ENCODE measurements at places on chromosomes 16 and 17.

DNA sequence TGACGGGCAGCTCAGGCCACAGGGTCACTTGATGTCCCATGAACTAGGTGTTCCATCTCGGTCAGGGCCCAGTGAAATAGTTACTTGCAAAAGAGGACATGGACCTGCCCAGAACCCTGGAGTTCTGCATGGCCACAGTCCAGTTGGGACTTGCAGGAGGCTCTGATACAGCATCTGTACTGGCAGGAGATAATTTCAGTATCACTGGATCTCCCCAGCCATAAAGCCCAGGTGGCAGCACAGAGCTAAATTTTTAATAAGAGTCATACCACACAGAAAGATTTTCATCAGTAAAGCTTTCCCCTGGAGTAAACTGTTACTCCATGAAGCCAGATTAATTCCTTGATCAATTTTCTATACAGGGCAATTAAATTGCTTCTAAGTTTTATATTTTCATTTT lies 18.0 kb upstream of the SLC16A5 start:
- H3K4me3 ChIP-seq = no peak overlapping the region
- peaks cover 4% of the 10 kb centered on the region for H3K36me3 ChIP-seq
- H3K27me3 ChIP-seq = no peaks in the 10 kb centered on the region
- no peak for DNase-seq

- no peak overlapping the region for H3K4me3 ChIP-seq
- H3K27me3 ChIP-seq = no peaks in the 10 kb centered on the region
- DNase-seq = no peak
- no peaks in the 10 kb centered on the region for H3K4me1 ChIP-seq
Measured at GRCh38 chr16:27355610-27356009, 41.8 kb downstream of the IL4R start.

DNA sequence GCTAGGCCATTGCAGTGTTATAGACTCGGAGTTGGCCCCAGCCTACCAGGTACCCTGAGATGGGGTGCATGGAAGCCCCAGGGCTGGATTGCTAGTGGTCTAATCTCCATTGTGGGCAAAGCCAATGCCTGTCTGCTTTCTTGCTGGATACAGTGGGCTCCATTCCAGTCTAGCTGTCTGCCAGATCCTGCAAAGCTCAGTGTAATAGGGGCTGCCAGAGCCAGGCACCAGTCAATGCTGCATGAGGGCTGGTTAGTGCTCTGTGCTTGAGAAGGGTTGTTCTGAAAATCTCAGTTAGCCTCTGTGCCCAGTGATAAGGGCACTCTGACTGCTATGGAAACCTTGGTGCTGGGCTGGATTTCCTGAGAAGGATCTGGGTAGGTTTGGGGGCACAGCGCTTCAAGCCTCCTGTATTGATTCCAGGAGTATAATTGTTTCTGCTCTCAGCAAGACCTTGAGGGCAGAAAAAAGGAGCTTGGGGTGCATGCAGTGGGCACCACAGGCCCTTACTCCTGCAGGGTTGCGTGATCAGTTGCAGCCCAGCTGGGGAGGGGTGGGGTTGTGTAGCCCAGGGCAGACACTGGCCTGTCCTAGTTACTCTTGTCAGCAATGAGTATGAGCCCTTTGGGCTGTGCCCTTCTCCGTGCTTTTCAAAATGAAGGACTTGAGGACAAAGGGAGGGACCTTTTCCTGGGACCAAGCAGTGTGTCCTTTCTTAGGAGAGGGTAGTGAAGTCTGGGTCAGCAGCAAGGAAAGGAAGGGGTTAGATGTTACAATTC lies 19.0 kb downstream of the SMPD3 start:
- no peaks in the 10 kb centered on the region for H3K4me1 ChIP-seq
- peak; percentile 4 for DNase-seq
- H3K27me3 ChIP-seq = no peaks in the 10 kb centered on the region
- no peak overlapping the region for H3K4me3 ChIP-seq
- no peak overlapping the region for H3K27ac ChIP-seq

DNA sequence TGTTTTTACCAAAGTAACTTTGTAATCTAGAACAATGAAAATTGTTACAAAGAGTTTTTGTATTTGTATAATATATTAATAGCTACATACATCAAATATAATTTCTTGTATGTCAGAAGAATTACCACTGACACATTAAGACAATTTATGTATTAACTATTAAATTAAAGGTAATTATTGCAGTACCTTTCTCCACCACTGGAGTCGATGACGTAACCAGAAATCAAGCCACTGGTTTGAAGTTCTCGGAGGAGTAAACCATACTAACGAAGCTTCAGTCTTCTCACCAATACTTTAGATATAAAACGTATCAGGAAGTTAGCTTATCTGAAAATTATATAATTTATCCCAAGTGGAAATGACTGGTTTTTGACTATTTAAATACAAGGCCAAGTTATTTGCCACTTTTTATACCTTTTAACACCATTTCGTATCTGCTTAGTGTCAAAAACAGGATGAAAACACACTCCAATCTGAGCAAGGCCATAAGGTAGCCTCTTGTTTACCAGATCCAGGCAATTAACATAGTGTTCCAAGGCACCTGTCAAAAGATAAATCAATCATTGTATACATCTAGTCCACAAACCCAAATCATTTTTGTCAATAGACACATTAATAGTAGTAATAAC lies 4.3 kb downstream of the POLG2 start:
- no peaks in the 10 kb centered on the region for H3K27me3 ChIP-seq
- H3K27ac ChIP-seq = no peak overlapping the region
- H3K4me1 ChIP-seq = peaks cover 56% of the 10 kb centered on the region
- H3K36me3 ChIP-seq = peaks cover 49% of the 10 kb centered on the region

- no peak overlapping the region for H3K4me3 ChIP-seq
- DNase-seq = no peak
- H3K4me1 ChIP-seq = peaks cover 12% of the 10 kb centered on the region
- H3K27me3 ChIP-seq = no peaks in the 10 kb centered on the region
- H3K27ac ChIP-seq = no peak overlapping the region
Measured at GRCh38 chr17:35046740-35047283, 16.7 kb downstream of the RFFL start.

DNA sequence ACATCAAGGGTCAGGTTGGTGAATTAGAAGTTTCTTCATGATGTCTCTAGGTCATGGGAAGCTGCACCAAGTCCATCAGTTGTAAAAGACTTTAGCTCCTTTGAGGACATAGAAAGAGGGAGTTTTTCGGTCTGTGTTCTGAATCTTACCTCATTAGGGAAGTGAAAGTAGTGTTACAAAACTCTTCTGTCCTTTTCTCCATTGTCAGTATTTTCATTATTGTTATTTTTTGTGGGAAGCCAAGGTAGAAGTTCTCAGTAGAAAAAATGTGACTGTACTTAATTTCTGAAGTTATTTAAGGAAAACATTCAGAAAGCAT lies 24.2 kb downstream of the MAP3K3 start:
- no peak for DNase-seq
- H3K36me3 ChIP-seq = no peaks in the 10 kb centered on the region
- H3K27ac ChIP-seq = peak overlapping the region; percentile 82
- H3K4me1 ChIP-seq = peaks cover 97% of the 10 kb centered on the region

DNA sequence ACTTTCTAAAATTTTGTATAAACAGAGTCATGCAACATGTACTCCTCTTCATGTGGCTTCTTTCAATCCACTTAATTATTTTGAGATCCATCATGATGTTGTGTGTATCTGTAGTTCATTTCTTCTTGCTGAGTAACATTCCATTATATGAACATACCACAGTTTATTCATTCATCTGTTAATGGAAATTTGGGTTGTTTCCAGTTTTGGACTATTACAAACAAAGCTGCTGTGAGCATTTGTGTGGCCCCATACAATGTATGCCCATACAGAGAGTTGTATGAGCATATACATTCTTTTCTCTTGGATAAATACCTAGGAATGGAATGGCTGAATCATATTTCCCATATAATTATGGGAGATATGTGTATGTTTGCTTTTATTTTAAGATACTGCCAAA lies 85.6 kb downstream of the CLEC16A start:
- no peaks in the 10 kb centered on the region for H3K27me3 ChIP-seq
- peaks cover 5% of the 10 kb centered on the region for H3K4me1 ChIP-seq
- H3K36me3 ChIP-seq = no peaks in the 10 kb centered on the region

- no peaks in the 10 kb centered on the region for H3K27me3 ChIP-seq
- H3K4me1 ChIP-seq = peaks cover 17% of the 10 kb centered on the region
- no peaks in the 10 kb centered on the region for H3K36me3 ChIP-seq
- no peak overlapping the region for H3K27ac ChIP-seq
Measured at GRCh38 chr17:46947216-46947615, 24.3 kb downstream of the GOSR2 start.

DNA sequence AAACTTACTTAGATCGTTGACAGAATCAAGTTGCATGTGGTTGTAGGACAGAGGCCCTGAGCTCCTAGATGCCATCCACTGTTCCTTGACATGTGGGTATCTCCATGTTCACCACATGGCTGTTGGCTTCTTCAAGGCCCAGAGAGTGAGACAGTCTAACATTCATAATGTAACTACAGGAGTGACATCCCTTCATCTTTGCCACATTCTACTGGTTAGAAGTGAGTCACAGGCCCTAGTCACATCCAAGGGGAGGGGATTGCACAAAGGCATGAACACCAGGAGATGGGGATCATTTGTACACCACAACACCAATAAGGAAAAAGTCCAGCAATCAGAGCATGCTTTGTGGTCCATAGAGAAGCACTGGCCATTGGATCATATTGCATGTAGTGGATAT lies 56.6 kb downstream of the WSCD1 start:
- no peaks in the 10 kb centered on the region for H3K27me3 ChIP-seq
- H3K4me3 ChIP-seq = no peak overlapping the region
- H3K4me1 ChIP-seq = no peaks in the 10 kb centered on the region
- H3K36me3 ChIP-seq = no peaks in the 10 kb centered on the region
- H3K27ac ChIP-seq = no peak overlapping the region

DNA sequence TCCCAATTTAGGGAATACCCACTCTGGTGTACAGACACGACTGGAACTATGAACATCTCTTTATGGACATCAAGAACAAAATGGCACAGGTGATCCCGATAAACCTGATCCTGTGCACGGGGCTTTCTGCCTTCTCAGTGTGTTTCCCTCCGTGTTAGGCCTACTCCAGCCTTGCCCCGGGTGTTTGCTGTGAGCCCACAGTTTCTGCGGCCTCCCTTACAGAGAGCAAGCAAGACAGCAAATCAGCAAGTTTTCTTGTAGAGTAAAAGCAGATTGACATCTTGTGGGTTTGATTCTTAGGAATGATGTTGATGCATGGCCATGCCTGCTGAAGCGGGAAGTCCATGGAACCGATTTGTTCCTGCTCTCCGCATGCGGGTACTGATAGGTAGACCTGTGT lies 26.4 kb upstream of the ENDOV start:
- no peak overlapping the region for H3K27ac ChIP-seq
- DNase-seq = no peak
- no peak overlapping the region for H3K4me3 ChIP-seq
- no peaks in the 10 kb centered on the region for H3K27me3 ChIP-seq
- H3K4me1 ChIP-seq = no peaks in the 10 kb centered on the region

GRCh38 chr16:53752560-53752959 lies 48.6 kb downstream of the FTO start:
- H3K27ac ChIP-seq = no peak overlapping the region
- H3K4me1 ChIP-seq = peaks cover 2% of the 10 kb centered on the region
- H3K27me3 ChIP-seq = no peaks in the 10 kb centered on the region
- DNase-seq = no peak

GRCh38 chr17:17186051-17186450 lies 20.1 kb downstream of the PLD6 start:
- peaks cover 62% of the 10 kb centered on the region for H3K36me3 ChIP-seq
- peak overlapping the region; percentile 56 for H3K27ac ChIP-seq
- no peaks in the 10 kb centered on the region for H3K27me3 ChIP-seq
- peaks cover 48% of the 10 kb centered on the region for H3K4me1 ChIP-seq
- no peak overlapping the region for H3K4me3 ChIP-seq
- no peak for DNase-seq

- H3K36me3 ChIP-seq = no peaks in the 10 kb centered on the region
- H3K27me3 ChIP-seq = peaks cover 51% of the 10 kb centered on the region
- peak; percentile 98 for DNase-seq
- H3K4me3 ChIP-seq = peak within 1 kb of the TSS; percentile 68
- H3K27ac ChIP-seq = peak within 1 kb of the TSS; percentile 91
Measured at GRCh38 chr17:42422958-42423712, at the start of gene CAVIN1. Gene CAVIN1, minus strand, starts transcription at chr17:42423256. Its CDS starts 159 bp downstream, at chr17:42423097.

GRCh38 chr16:81198635-81199034 lies 39.9 kb upstream of the BCO1 start:
- H3K4me3 ChIP-seq = no peak overlapping the region
- DNase-seq = no peak
- H3K4me1 ChIP-seq = no peaks in the 10 kb centered on the region
- no peaks in the 10 kb centered on the region for H3K36me3 ChIP-seq

- H3K27me3 ChIP-seq = peaks cover 9% of the 10 kb centered on the region
- H3K4me3 ChIP-seq = no peak overlapping the region
- H3K4me1 ChIP-seq = no peaks in the 10 kb centered on the region
- H3K36me3 ChIP-seq = no peaks in the 10 kb centered on the region
- H3K27ac ChIP-seq = no peak overlapping the region
Measured at GRCh38 chr17:15918661-15919259, 26.2 kb upstream of the ADORA2B start.

DNA sequence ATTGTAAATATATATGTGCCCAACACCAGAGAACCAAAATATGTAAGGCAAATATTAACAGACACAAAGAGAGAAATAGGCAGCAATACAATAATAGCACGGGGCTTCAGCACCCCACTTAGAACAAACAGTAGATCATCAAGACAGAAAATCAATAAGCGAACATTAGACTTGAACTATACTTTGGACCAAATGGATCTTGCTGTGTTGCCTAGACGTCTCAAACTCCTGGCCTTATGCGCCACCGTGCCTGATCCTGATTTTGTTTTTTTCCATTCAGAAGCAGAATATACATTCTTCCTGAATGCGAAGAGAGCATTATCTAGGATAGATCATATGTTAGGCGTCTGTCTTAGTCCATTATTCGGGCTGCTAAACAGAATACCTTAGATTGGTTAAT lies 41.9 kb upstream of the CDYL2 start:
- no peak for DNase-seq
- no peak overlapping the region for H3K4me3 ChIP-seq
- no peaks in the 10 kb centered on the region for H3K36me3 ChIP-seq
- no peaks in the 10 kb centered on the region for H3K4me1 ChIP-seq
- no peaks in the 10 kb centered on the region for H3K27me3 ChIP-seq
- no peak overlapping the region for H3K27ac ChIP-seq

DNA sequence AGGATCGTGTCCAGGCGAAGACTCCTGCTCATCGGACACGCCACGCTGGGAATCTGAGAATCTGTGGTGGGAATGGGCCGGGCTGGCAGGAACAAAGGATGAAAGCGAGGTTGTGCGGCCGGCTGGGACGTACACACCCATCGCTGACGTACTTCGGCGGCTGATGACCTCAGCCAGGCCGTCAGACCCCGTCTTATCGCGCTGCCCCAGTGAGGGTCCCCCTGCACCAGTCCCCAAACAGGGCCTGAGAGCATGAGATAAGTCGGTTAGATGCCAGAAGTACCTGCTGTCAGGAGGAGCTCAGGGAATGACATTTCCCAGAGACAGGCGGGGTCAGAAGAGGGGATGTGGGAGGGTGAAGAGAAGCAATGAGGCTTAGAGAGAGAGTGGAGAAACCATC lies 16.0 kb upstream of the SP6 start:
- H3K4me3 ChIP-seq = no peak overlapping the region
- H3K4me1 ChIP-seq = no peaks in the 10 kb centered on the region
- H3K36me3 ChIP-seq = no peaks in the 10 kb centered on the region
- H3K27me3 ChIP-seq = no peaks in the 10 kb centered on the region
- H3K27ac ChIP-seq = no peak overlapping the region

GRCh38 chr16:58543685-58544084 lies 28.4 kb downstream of the SETD6 start:
- H3K4me1 ChIP-seq = no peaks in the 10 kb centered on the region
- DNase-seq = no peak
- peaks cover 99% of the 10 kb centered on the region for H3K36me3 ChIP-seq
- no peaks in the 10 kb centered on the region for H3K27me3 ChIP-seq
- no peak overlapping the region for H3K4me3 ChIP-seq
- no peak overlapping the region for H3K27ac ChIP-seq

- no peak overlapping the region for H3K4me3 ChIP-seq
- peaks cover 14% of the 10 kb centered on the region for H3K4me1 ChIP-seq
- DNase-seq = no peak
- H3K27ac ChIP-seq = no peak overlapping the region
- H3K27me3 ChIP-seq = no peaks in the 10 kb centered on the region
Measured at GRCh38 chr16:27218756-27219155, 15.4 kb downstream of the KDM8 start.
